ENCODE measurements at places on chromosomes 3 and 15.

DNA sequence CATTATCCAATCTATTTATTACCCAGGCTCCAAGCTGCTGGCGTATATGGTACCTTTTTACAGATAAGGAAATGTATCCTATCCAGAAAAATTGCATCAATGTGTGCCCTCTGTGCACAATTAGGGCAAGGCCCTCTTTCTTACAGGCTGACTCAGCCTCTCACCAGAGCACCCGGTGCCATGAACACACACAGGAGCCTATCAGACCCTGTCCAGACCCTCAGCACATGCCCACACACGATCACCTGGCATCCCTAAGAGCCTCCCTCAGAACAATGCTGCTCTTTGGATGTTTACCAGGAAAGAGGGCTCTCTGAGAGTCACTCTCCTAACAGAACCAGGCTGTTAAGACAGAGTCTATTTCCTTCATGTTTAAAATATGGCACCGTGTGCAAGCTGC, 460.0 kb upstream of the TBL1XR1 start:
- no peak for DNase-seq

GRCh38 chr3:64913515-64913914, 225.7 kb upstream of the ADAMTS9 start:
- no peak for DNase-seq

- DNase-seq = no peak
Observed at GRCh38 chr3:123767009-123767372, 117.1 kb downstream of the MYLK start.

GRCh38 chr15:68268405-68268804, 9.1 kb upstream of the FEM1B start:
- DNase-seq = no peak

DNA sequence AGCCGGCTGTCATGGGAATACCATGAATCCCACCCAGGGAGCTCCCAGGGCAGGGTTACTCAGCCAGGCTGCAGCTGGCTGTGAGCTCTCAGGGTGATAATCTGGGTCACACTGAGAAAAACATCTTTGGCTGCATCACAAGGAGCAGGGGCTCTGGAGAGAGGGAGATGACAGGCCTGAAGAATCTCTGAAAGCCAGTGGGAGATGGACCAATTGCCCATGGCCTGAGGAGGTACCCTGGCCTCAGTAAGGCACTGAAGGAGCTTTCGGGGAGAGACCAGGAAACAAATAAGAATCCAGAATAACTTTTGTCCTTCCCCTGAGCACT, 28.2 kb upstream of the GOLGA6C start:
- DNase-seq = no peak

GRCh38 chr3:150996731-150997130, 24.2 kb upstream of the CLRN1 start:
- no peak for DNase-seq

DNA sequence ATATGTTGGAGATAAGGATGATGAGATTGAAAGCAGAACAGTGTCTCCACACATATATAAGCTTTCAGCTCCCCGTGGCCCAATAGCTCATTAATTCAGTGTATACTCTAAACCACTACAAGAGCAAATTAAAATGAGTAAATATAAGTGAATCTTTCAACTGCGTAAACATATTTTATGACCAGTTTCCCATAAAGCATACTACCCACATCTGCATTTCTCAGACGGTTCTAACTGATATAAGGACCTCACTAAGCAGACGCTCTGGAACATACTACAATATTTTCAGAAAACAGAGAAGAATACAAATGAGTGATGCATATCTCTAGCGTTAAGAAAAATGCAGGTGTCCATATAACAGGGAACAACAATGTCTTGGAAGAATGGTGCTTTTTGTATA, 73.2 kb downstream of the INO80 start:
- DNase-seq = no peak

GRCh38 chr3:195571361-195571760, 12.4 kb downstream of the APOD start:
- DNase-seq = no peak

DNA sequence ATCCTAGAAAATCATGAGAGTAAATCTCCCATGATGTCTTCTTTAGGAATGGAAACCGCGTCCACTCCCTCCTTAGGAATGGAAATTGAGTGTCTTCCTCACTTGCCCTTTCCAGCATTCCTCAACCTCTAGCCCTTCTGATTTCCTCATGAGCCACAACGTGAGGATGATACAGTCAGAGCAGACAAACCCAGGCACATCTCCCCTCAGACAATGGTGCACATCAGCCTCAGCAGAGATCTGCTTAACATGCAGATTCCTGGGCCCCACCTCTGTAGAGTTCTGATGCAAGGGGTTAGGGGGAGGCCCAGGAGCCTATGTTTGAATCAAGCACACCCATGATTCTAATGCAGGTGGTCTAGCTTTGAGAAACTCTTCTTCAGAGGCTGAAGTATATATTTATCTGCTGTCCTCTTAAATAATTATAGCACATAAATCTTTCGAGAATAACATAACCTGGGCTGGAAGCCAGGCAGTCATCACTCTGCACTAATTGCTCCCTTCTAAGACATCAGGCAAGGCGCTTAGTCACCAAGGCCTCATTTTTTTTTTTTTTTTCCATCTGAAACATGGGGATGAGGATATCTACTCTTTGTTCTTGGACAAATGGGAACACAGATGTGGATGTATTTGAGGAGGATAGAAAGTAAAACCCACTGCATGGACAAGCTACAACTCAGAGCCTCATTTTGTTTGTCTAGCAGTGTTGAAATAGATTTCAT, 81.7 kb downstream of the PRICKLE2 start:
- peak; percentile 68 for DNase-seq

DNA sequence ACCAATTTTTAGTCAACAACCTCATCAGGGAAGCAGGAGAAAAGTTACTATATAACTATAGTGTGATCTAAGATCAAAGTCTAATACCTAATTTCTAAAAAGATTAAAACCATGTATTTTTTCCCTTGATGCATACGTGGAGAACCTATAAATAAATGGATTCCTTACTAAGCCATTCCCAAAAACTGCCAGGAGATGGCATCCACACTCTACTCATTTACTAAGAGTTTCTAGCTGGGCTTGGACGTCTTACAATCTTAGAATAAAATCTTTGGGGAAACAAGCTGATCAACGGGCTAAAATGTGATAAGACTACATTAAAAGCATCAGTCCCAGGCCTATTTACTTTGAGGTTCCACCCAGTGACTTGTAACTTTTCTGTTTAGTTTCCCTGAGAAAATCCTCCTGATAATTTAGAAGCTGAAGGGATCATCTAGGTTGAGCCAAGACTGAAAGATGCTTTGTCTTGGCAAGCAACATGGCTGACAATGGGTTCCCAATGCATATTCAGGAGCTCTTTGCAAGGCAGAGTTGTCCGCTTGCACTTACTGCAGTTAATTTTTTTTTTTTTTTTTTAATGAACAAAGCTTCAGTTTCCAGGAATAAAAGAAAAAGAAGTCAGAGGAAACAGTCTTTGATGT, 85.5 kb upstream of the FGF12 start:
- peak; percentile 81 for DNase-seq

- DNase-seq = no peak
Observed at GRCh38 chr15:58178668-58179067, 40.5 kb downstream of the AQP9 start.

GRCh38 chr3:79140708-79141107, 627.1 kb downstream of the ROBO1 start:
- no peak for DNase-seq

GRCh38 chr3:142818651-142819050, 70.2 kb downstream of the PCOLCE2 start:
- DNase-seq = no peak

DNA sequence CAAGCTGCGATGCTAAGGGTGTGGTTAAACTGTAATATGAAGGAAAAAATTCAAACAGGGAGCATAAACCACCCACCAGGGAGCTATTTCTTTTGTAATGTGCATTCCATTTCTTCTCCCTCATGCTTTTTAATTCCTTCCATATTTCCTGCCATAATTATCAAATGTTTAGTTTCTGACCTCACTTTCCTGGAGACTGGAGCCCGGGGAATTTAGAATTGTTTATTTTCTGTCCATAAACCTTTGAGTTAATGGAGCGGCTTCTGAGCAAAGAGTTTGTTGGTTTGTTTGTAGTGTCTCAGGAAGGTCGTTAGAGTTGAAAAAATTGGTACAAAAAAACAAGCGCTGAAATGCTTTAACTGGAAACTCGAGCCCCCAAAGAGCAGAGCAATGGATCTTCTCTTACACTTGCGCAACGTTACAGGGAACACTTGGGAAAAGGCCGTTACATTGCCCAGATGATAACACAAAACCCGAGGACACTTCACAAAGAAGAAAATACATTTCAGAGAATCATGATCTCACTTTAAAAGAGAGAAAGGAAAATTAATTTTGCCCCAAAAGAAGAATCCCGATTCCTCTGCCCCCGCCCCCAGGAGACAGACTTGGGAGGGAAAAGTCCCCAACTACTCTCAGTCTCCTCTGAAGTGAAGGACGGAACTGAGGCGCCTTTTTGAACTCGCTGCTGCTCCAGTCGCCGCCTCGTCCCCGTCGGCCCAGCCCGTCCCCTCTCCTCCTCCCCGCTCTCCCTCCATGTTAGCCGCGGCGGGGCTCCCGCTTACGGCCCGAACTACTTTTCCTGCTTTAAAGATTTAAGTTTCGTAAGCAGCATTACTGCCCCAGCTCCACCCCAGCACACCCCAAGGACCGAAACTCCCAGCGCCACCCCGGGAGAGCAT, 842 bp downstream of the FSTL1 start:
- peak; percentile 25 for DNase-seq

GRCh38 chr15:90818251-90819210, 49.9 kb upstream of the FURIN start:
- peak; percentile 74 for DNase-seq

- DNase-seq = no peak
Observed at GRCh38 chr15:51359981-51360380, 18.5 kb downstream of the GLDN start.

- no peak for DNase-seq
Observed at GRCh38 chr3:127565711-127566110, 24.8 kb downstream of the TPRA1 start.

DNA sequence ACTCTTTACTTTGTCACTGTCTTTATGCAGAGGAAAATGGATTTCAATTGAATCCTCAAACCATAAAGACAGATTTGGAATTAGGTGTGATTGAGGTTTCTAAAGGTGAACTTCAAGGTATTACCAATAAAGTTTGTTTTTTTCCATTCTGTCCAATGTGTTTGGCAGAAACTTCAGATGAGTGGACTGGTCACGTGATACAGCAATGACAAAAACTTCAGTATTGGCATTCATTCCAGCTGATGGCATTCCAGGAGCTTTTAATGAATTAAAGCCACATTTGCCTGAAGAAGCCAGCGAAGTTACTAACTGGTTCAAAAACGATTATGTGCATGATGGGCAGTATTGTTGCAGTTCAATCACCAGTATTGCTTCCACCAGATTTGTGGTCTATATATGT, 4.5 kb upstream of the MASP1 start:
- DNase-seq = no peak

DNA sequence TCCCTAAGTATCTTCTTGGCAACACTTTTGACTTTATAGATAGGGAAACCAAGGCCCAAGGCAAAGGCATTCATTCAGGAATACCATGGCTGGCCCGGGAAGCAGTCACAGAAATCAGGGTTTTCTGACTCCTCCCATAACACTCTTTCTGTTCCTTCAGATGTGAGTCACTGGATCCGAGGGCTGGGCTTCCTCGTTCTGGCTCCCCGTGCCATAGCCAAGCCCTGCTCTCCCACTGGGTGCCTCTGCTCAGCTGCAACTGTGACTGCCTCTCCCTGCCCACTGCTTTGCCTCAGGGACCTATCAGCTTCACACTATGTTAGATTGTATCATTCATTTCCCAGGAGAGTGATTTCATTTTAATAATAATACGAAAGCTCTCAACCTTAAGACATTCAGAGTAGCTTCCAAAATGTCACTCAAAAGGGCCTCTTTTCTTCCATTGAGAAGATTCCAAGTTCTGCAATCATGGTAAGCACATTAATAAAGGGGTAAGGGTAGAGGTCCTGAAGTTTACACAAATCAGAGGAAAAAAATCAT, 50.2 kb downstream of the GABRB3 start:
- DNase-seq = no peak

DNA sequence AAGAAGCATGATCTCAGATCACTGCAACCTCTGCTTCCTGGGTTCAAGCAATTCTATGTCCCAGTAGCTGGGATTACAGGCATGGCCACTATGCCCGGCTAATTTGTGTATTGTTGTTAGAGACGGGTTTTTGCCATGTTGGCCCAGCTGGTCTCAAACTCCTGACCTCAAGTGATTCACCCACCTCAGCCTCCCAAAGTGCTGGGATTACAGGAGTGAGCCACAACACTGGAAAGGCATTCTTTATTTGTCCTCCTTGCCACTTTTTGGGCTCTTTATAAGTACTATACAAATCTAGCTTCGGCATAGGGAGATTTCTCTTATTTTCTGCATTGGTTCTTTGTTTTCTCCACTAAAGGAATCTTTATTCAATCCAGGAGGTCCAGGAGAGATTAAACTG, 18.6 kb downstream of the CMTM8 start:
- DNase-seq = no peak

GRCh38 chr3:47421741-47422649, 41.2 kb downstream of the PTPN23 start:
- peak; percentile 48 for DNase-seq

GRCh38 chr3:132535575-132536441, 61.3 kb upstream of the ACKR4 start:
- peak; percentile 88 for DNase-seq

DNA sequence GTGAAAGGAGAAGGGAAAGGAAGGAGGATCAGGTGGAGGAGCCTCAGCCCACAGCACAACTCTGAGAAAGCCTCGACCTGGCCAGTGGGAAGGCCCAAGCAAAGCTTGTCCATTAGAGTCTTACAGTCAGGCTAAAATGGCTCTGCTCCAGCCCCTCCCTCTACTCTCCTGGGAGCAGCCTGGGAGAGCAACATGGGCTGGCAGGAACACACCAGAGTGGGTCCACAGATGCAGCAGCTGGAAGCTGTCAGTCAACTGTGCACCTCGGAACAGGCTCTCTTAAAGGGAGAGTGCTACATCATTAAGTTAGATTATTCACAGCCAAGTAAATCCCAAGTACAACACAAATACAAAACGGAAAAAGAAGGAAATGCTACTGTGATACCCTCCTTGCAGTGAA, 98.0 kb upstream of the LIMD1 start:
- no peak for DNase-seq

DNA sequence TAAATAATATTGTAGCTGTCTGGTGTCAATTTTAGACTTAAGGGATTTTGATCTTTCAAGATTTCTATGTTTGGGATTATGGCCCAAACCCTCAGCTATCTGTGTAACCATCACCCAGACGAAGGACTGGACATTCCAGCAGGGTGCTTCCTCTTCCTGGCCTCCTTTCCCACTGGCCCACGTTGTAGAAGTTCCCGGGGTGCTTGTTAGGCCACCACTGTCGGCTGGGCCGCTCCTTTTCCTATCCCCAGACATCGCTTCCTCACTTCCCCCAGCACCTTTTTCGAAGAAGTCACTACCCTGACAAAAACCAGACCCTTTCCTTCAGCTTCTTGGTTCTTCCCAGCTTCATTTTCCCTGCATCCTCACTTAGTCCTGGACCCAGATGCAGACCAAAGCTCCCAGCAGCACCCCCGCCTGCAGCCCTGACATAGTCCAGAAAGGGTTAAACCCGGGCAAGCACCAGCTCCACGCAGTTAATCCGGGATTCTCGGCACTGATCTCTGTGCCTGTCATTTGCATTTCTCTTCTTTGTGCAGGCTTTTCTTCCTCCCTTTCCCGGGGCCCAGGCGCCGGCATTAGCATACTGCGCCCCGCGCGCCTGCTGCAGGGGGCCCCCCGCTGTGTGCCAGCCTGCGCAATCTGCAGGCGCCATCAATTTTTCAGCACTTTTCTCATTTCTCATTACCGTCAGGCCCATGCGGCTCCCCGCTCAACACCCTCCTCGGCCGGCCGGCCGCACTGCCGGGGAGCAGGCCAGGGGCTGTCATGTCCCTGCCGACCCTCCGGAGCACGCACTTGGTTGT, 90.6 kb downstream of the ZNF621 start:
- peak; percentile 40 for DNase-seq
